ENCODE measurements at places on chromosomes 5 and 9.

DNA sequence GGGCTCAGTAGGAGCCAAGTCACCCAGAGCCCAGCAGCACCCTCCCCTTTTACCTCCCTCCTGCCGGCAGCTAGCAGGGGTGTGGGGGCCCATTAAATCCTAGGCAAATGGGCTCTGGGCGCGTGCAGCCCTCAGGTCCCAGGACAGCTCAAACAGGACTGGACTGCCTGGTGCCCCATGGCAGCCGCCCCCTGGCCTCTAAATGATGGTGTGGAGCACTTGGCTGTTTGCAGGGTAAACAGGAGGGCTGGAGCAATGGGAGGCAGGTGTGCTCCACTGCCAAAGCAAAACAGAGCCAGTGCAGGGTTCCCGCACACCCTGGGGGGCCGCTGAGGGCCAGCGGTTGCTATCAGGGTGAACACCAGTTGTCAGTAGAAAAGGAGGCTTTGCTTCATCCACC is 55.9 kb upstream of the C5orf58 start:
- DNase-seq: no peak

DNA sequence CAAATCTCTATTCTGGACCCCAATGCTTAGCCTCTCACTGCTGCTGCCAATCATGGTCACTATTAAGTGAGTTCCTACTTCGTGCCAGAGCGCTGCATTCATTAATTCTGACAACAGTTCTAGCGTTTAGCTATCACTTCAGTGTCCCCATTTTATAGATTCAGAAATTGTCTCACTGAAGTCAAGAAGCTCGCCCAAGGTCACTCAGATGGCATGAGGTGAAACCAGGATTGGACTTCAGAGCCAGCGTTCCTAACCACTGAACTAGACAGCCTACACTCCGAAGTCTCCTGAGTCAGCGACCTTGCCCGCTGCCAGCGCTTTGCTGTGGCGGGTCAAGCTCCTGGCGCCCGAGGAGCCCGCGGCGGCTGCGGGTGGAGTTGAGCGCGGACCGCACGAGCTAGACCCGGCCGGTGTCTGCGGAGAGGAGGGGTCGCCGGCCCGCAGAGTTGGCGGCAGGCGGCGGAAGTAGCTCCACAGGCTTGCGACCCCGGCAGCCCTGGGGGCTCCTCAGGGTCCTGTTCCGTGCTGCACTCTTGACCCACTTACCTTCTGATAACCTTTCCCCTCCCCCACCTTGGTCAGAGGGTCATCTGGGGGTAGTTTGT is 2.1 kb upstream of the GABRB2 start:
- no peak for DNase-seq

- no peak for DNase-seq
These were observed 507.4 kb downstream of the RASEF start for GRCh38 chr9:82555431-82556051.

DNA sequence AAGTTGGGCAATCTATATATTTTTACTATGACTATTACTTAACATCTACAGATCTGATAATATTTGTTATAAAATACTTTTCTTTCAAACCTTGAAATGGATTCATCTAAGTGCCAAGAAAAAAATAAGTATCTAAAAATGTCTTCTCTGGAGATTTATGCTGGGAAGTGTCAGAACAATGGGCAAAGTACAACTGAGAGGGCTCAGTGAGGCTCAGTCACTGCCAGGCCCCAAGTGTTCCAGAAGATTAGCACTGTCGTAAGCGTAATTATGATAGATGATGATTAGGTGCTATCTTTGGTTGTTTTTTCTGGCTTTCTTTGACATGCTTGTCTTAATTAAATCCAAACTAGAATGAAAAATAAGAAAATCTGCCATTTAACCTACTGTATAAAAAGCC is 72.2 kb upstream of the ADAMTS19 start:
- DNase-seq: no peak

DNA sequence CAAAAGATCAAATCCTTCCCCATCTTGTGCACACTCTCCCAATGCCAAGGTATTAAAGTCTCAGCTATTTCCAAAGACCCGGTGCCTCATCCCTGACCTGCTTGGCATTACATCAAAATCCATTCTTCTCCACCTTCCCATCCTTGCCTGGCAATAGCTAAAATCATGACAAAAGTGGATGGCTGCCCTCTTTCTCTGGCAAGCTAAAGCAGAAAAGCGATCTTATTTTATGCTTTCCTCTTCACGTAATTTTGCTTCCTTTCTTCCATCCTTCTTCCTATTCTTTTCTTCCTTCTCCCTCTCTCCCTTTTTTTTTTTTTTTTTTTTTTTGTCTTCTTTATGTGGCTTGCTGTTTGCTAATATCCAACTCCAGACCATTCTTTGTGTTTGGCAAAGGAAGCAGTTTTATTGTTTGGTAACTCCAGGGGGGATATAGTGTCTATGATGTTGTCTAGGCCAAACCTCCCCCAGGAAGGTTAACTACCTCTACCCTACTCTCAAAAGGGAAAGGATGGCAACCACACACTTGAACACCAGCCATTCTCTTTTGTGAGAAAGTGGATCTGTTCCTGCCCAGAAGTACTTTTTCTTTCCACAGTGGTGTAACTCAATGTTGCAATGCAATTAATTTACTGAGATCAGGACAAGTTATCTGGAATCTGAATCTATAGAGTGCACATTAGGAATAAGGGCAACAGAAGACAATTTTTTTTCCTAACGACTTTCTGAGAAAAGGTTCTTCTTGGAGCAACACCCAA is 120.9 kb upstream of the TMEM161B start:
- no peak for DNase-seq

DNA sequence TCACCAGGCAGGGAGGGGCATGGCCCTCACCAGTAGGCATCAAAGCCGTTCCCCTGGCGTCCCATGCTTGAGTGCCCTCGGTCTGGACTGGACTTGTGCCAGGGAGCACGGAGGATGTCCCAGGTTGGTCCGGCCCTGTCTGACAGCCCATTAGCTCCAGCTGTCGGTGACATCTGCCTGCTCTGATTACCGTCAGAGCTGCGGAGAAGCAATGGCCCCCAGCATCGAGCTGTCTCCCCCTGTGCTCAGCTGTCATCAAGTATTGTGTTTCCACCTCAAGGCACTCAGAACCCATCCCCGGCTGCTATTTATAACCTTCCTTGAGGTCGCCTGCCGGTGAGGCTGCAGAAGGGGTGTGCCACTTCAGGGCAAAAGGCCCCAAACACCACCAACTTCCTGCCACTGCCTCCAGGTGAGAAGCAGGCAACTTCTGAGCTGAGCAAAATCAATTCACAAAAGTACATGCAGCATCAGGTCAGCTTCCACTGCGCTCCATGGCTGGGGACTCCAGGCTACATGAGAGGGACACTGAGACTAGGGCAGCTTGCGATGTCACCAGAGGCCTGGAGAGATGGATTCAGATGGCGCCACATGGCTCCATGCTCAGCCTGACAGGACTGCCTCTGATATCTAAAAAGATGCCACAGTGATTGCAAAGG is 142.7 kb downstream of the C5orf15 start:
- DNase-seq: no peak

- DNase-seq: no peak
These were observed 15.7 kb downstream of the KCNIP1 start for GRCh38 chr5:170519549-170519948.

DNA sequence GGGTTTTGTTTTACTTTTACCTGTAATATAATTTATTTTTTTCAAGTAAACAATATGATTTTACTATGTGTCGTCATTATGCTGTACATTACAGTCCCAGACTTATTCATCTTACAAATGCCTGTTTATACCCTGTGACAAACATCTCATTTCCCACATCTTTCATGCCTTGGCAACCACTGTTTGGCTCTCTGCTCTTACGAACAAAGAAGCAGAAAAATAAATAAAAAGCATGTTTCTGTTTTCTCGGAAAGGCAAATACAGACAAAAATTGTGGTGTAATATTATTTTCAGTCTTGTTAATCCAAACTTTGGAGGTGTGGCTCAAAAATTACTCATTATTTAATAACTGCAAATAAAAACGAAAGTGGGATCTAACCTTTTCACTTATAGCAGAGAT is 393.0 kb downstream of the CDH12 start:
- no peak for DNase-seq

GRCh38 chr5:15787681-15788080 is 287.7 kb downstream of the FBXL7 start:
- DNase-seq: no peak

DNA sequence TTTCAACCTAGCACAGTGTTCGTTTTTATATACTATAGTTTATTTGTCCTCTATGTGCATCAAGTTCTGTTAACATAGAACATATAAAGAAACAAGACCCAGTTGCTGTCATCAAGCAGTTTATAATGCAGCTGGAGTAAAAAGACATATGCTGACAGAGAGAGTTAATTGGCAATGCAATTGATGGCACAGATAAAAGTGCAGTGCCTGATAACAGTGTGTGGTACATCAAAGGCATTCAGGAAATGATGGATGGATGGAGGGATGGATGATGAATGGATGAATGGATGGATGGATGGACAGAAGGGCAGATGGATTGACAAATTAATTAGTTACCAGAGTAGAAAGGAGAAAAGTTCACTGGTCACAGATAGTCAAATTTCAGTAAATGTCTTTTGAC is 238.9 kb downstream of the RFK start:
- DNase-seq: no peak
